ENCODE measurements at places on chromosomes 13 and 19.

DNA sequence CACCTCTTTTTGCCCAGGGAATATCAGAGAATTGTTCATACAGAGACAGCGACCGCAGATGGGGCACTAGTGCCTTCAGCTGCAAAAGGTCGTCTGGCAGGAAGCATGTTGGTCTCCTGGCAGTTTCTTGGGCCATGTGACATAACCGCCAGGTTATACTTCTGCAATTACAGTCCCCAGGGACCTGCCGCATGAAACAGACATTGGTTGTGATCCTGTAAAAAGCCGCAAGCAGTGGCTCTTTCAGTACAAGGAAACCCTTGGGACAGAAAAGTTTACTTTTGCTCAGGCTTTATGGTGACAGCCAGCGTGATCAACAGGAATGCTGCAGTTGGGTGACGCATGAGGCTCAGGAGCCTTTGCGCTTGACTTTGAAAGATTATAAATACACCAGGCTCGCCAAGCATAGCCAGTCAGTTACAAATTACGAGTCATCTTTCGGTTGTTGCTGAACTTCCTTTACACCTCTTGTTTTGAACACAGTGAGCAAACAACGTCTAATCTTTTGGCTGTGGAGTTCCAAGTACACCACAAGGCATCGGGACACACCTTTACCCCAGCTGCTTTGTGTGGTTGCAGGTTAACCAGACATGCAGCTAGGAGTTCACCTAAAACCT lies 50.5 kb upstream of the UBE2L5 start:
- peak; percentile 28 for DNase-seq

DNA sequence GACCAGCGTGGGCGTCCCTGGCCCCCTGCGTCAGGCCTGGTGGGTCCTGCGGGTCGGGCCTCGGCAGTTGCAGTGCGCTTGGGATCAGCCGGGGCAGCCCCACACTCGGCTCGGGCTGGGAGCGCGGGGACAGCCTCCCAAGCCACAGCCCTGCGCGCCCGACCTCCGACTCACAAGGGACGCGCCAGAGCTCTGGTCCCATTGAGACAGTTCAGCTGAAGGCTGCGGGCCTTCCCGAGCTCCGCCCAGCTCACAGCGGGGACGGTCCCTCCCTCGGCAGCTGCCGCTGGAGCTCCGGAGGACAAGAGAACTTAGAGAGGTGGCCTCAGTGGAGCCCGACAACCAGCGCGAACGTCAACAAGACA lies 45.7 kb upstream of the ZNF730 start:
- DNase-seq: no peak

GRCh38 chr13:113852536-113853517 lies 11.0 kb downstream of the GAS6 start:
- DNase-seq: no peak

- no peak for DNase-seq
These were observed 943.6 kb downstream of the SLITRK1 start for GRCh38 chr13:82938644-82939043.

DNA sequence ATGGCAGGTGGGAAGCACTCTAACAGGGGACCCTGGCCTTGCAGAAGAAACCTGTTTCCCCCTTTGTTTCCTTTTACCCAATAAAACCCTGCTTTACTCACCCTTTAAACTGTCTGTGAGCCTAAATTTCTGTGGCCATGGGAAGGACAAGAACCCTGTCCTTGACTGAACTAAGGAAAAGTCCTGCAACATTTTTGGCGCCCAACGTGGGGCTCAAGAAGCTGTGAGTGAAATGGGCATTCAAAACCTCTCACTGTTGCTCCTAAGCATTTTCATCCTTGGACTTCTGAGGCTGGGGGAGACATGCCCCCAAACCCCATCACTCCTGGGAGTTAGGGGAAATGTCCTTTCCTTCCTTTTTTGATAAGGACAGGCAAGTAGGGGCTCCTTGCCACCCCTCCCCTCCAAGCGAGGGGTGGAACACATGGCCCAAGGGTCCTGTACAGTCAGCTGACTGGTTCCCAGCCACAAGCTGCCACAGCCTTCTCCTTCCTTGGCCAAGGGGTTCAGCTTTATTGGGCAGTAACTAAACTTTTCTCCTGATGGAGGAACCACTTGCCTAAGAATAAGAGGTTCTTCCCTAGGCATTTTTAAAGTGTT lies 381.6 kb downstream of the KLF5 start:
- no peak for DNase-seq

DNA sequence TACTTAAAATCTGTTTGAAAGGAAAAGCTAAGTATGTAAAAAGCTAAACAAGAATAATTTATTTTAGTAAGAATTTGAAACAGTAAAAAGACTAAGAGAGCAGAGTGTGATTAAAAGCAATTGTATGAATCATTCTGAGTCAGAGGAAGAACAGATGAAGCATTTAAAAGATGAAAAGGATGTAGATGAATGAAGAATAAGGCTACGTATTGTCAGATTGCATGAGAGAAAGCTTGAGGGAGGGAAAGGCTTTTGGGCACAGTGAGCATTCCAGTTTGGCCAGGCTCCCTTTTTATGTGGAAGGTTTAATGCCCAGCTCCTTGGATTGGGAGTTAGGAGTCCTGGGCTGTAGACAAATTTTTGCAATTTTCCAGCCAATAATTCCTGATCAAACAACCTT lies 117.7 kb downstream of the FREM2 start:
- no peak for DNase-seq

- DNase-seq: peak; percentile 17
These were observed at the start of gene RFXAP for GRCh38 chr13:36818804-36819738. Gene RFXAP (plus strand): TSS chr13:36819222. CDS start chr13:36819358, 136 bp downstream.

- no peak for DNase-seq
These were observed at the start of gene FCHO1 for GRCh38 chr19:17751103-17751911. Gene FCHO1 (plus strand): TSS chr19:17751477. CDS start chr19:17755165, 3,688 bp downstream.

- DNase-seq: no peak
These were observed 1404.5 kb upstream of the SPRY2 start for GRCh38 chr13:81745391-81745790.

DNA sequence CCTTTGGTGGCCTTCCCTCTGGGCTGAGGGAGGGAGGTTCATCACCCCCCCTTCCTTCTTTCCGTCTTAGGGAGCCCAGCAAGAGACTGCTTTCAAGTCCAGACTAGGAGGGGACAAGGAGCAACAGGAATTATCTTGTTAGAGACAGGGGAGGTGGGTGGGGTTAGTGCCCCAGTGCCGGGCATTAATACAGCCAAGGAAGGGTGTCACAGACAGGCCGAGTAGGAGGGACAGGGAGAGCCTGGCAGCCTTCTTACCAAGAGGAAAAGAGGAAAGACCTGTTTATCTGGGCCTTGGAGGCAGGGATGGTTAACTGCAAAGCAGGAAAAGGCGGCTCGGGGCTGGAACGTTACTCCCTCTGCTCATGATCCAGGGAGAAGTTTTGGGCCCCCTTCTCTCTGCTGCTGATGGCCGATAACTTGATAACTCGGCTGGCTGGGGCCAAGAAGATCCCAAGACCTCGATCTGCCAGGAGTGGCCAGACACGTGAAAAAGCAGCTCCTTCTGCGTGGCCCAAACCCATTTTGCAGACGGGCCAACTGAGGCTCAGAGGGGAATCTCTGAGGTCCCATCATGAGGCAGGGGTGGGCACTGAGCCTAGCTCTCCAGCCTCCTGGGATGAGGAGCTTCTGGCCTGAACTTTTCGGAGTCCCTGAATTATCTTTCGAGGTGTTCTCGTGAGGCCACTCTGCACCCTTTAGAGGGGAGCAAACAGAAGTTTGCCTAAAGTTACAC lies 79.3 kb downstream of the PTPRS start:
- no peak for DNase-seq

DNA sequence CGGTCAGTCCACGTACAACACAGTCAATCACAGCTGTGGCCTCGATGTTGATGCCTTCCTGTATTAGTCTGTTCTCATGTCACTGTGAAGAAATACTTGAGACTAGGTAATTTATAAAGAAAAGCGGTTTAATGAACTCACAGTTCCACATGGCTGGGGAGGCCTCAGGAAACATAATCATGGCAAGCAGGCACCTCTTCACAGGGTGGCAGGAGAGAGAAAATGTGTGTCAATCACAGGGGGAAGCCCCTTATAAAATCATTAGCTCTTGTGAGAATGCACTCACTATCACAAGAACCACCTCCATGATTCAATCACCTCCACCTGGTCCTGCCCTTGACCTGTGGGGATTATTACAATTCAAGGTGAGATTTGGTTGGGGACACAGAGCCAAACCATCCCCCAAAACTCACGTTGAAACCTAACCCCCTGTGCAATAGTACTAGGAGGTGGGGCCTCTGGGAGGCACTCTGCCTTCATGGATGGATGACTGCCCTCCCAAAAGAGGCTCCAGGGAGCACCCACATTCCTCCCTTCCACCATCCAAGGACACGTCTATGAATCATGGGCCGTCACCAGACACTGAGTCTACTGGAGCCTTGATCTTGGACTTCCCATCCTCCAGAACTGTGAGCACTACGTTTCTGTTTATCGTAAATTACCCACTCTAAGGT lies 2.3 kb upstream of the PROZ start:
- no peak for DNase-seq

- DNase-seq: no peak
These were observed 83.0 kb downstream of the USP12 start for GRCh38 chr13:27088619-27089018.

GRCh38 chr13:109000207-109000606 lies 370.8 kb downstream of the MYO16 start:
- DNase-seq: no peak

GRCh38 chr19:45906221-45906620 lies 3.8 kb upstream of the MYPOP start:
- DNase-seq: no peak

DNA sequence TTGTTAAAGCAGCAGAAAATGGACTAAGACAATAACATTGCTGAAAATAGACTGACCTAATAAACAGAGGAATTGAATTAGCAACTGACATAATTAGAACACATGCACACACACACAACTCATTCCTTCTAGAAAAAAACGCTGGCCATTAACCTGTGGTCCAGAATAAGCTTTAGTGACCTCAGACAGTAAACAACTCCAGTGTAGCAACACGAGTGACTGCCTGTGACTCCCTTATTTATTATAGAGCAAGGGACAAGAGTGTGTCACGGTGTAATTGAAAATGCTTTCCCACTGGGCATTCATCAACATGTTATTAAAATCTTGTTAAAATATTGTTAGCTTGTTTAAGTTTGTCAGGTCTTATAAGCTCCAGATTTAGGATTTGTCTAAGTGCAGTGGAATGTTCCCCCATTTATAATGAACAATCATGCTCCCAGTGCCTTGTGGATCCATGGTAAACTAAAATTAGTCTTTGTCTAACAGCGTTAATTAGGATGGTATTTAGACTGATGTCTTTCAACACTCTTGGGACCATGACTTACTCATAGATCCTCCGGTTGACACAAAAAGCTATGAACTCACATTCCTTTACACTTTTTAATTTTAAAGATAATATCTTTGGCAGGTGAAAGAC lies 111.7 kb upstream of the IRS2 start:
- no peak for DNase-seq

GRCh38 chr19:11191273-11191755 lies 6.0 kb downstream of the KANK2 start:
- no peak for DNase-seq

GRCh38 chr13:35720690-35721554 lies 244.4 kb upstream of the MAB21L1 start:
- no peak for DNase-seq

GRCh38 chr19:543910-544608 lies at the start of gene GZMM:
Gene GZMM (plus strand): TSS chr19:544053. CDS start chr19:544072, 19 bp downstream.
- DNase-seq: no peak

GRCh38 chr13:74204602-74205312 lies 70.6 kb upstream of the KLF12 start:
- peak; percentile 84 for DNase-seq

DNA sequence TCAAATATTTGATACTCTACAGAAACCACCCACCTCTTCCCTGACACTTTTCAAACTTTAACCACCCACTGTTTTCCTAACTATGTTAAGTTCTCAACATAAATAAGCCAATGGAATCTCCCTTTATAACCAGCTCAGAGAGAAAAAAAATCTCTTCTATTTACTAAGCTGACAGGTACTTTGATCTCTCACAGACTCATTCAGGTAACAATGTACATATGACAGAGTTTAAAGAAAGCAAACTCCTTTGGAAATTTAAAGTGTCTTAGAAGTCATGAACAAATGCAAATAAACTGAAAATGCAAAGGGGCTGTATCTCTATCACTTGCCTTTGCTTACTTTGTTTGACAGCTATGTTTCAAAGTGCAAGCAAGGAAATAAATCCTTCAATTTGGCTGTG lies 109.3 kb downstream of the KLF12 start:
- DNase-seq: no peak

DNA sequence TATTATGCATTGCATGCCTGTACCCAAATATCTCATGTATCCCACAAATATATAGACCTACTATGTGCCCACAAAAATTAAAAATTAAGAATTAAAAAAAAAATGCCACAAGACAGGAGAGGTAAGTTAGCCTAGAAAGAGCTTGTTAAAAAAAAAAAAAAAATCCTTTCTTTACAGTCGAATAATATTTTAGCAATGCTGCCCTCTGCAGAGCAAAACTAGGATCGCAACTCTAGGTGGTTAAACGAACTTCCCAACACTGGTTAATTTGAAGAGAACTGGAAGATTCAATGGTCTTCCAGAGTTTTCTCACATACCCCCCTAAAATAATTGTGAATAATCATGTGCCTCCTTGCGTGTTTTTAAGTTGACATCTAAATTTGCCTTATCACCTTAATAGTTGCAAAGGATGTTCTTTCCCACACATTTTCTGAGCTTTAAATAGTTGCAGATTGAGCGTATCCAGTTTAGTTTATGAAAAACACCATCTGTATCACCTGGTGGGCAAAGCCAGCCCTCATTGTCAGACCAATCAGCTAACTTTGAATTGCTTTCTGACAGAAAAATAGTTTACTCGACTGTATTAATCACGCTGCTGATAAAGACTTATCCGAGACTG lies 47.4 kb upstream of the RCBTB2 start:
- DNase-seq: no peak

DNA sequence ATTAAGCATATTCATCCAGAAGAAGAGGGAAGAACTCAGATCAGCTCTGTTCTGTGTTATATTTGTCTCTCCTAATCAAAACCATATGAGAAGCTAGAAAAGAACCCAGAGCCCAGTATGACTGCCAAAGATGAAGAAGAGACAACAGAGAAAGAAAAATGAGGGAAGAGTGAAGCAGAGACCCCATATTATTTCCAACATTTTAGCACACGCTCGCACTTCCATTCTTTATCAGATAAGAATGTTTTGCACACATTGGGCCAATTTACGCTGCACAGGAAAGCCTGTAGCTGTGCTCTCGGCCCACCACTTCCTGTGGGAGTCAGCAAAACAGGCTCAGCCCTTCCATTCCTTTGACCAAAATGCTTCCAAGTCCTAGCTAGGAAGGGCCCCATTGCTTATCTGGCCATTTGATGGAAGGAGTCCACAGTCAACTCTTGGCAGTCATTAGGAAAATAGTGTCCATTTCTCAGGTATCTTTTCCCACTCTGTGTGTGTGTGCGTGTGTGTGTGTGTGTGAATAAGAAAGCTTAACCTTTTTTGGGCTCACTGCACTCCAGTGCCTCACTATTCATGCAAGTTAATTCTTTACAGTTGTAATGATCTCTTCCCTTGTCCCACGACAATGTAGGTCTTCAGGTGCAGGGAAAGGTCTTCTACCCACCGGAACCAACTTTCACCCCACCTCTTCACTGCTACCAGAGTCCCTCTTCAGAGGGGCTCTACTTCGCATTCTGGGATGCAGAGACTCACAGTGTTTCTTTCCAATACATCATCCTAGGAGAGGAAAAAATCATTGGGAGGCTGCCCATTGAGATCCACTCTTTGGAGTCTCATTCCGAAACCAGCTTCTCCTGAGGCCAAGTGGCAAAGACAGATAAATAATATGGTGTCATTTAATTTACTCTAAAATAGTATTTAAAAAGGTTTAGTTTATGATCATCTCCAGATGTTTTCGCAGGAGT lies 237.5 kb downstream of the COG6 start:
- no peak for DNase-seq

GRCh38 chr13:42040730-42041010 lies 7.8 kb upstream of the DGKH start:
- no peak for DNase-seq
